Left colon (tissue), 2 donors: ENCODE measurements at places on chromosomes 13 and 19. TPM values are rescaled to one million over a fixed set of nuclear protein-coding genes. Genes with fewer than 3 reads are reported as not detected.

The ZNF333 gene
- total RNA-seq: 7.3 TPM

The CFD gene
- total RNA-seq: 136 TPM

DNA sequence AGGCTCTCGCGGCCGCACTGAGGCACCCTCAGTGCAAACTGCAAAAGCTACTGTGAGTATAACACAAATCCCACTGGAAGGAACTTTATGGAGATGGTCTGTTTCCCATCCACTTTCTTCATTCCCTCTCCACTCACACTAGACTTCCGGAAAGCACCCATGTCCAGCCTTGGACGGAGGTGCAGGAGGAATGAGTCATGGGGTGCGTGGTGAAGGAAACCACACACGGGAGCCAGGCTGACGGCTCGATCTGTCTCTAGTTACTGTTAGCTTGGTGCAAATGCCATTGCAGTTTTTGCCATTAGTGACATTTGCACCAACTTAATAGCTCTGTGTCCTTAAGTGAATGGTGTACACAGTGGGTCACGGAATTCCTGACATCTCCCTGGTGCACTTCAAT is 14.6 kb downstream of the NLRP8 start:
- no peak for DNase-seq

DNA sequence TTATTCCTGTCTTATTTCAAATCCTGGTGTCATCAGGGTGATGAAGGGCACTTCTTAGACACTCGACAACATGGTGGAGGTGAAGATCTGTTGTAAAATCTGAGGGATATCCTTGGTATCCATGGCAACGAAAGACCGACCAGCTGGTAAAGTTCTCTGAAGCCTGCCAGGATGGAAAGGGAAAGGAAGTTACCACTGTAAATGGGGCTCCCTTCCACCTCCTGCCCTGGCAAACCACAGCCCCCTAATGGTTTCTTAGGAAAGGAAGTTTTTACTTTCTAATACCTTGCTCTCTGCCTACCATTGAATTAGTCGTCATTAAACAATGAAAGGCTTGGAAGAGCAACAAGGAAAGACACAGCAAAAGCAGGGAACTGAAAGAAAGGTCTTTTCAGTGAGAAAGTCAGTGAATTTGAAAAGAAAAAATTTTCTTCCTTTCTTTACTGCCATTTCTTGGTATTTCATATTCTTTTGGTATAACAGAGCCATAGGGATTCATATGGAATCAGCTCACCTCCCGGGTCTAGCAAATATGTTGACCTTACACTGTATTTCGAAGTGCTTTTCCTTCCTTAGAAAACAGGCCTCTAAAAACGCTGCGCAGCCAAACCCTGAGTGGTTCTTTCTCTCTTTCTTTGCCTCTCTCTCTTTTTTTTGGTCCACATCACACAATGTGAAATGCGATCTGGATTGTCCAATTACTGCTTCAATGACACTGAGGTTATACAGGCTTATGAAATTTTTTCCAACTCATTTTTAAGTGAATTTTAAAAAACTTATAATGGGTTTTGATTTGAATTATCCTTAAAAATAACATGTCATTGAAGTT is 111.0 kb downstream of the RGCC start:
- no peak for DNase-seq

- DNase-seq: no peak
Measured at GRCh38 chr13:74730556-74731331, 596.5 kb upstream of the KLF12 start.
